ENCODE measurements at places on chromosomes 4 and X.

DNA sequence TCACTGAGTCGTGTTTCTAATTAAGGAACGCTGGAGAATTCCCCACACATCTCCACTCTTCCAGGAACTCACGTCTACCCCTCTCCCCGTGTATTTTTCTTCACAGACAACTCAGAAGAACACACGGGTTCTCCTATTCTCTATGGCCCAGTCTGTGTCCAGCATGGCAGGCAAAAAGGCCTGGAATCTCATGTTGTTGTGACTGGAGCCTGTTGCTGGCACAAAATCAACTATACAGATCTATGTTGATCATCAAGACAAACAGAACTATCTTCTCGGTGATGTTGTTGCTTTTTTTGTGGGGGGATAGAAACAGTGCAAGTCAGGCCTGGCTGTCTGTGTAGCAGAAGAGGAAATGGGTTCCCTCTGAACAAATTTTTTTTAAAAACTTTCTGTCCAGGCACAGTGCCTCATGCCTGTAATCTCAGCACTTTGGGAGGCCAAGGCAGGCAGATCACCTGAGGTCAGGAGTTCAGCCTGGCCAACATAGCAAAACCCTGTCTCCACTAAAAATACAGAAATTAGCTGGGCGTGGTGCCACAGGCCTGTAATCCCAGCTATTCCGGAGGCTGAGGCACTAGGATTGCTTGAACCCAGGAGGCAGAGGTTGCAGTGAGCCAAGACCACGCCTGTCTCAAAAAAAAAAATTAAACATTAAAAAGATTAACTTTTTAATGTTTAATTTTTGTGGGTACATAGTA lies 50.5 kb upstream of the CBR4 start:
- no peak for DNase-seq

DNA sequence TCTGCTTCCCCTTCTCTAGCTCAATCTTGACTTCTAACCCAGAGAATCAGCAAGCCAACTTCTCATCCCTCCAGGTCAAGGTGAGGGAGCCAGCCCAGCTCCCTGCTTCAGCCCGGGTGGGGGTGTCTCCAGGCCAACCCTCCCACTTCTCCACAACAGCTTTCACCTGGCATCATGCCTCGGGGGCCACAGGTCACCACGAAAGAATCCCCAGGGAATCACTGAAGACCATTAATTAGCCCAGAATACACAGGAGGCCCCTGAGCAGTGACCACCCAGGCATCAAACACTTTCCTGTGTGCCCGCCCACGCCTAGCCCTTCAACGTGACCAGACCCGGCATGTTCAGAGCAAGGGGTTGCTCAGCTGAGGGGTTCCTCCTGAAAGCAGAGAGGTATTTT lies 646.7 kb downstream of the BCOR start:
- DNase-seq: no peak

DNA sequence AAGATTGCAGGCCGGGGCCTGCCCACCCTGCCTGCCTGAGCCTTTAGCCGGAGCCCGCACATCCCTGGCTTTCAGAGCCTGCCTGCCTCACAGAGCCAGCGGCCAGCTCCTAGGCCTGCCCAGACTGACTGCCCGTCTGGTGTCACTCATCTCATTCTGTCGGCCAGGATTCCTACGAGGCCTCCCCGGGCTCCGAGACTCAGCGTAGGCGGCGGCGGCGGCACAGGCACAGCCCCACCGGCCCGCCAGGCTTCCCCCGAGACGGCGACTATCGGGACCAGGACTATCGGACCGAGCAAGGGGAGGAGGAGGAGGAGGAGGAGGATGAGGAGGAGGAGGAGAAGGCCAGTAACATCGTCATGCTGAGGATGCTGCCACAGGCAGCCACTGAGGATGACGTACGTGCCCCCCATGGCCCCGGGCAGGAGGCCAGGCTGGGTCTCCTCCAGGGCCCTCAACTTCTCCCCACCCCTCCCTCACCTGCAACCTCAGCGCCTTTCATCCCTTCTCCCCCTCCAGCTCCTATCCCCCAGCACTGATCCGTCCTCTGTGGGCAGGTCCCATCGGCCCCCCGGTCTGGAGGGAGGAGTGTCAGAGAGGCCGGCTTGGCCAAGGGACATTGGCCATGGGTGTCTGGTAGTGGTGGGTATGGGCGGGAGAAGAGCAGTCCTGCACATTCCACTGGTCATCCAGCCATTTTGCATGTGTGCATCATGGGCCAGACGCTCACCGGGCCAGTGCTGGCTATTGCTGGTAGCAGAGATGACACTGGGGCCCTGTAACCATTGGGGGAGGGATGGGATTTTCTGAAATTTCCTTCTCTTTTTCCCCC lies 22.6 kb upstream of the UBA1 start:
- no peak for DNase-seq

GRCh38 chr4:66028668-66029067 lies 358.4 kb upstream of the EPHA5 start:
- no peak for DNase-seq

DNA sequence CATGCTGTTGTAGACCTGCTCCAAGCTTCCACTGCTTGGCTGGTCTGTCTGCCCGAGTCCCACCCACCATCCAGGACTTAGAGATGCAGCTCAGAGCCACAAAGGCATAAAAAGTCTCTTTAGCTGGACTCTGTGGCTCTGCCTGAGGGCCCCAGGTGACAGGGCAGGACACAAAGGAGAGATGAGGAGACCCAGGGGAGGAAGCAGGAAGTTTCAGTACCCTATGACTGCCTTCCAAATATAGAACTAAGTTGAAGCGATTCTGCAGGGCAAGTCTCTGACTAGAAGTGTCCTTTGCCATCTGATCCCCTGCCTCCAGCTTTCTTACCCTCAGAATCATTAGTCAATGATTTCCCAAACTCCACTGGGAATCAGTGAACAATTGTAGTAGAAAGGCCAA lies 11.2 kb upstream of the CXCR3 start:
- no peak for DNase-seq

GRCh38 chrX:54978448-54978847 lies 15.5 kb downstream of the PFKFB1 start:
- DNase-seq: no peak

DNA sequence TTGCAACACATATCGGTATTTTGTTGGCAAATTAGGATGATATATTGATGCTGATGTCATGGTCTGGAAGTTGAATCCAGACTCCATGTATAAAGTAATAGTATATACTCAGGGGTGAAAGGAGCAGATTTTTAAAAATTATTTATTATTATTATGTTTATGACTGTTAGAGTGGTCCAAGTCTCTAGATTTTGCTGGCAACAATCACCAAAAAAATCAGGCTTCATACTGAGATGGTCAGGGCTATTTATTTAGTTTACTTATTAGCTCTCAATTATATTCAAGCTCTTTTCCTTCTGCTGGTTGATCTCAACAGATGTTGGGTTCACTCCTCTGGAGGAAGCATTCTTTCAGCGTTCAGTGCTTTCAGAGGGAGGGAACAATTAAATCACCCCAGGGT lies 73.9 kb upstream of the VCX3B start:
- no peak for DNase-seq

GRCh38 chrX:39541881-39542280 lies 555.9 kb downstream of the BCOR start:
- DNase-seq: no peak

- no peak for DNase-seq
These were observed 36.9 kb downstream of the AMMECR1 start for GRCh38 chrX:110280954-110281353.
